ENCODE measurements at places on chromosomes 6 and 20.
A peak's percentile ranks its signal among the peaks of the same experiment; 100 is the strongest.

GRCh38 chr6:3566812-3567211 is 110.0 kb upstream of the SLC22A23 start:
- DNase-seq: no peak

GRCh38 chr6:108142240-108142639 is 23.6 kb upstream of the NR2E1 start:
- DNase-seq: no peak

DNA sequence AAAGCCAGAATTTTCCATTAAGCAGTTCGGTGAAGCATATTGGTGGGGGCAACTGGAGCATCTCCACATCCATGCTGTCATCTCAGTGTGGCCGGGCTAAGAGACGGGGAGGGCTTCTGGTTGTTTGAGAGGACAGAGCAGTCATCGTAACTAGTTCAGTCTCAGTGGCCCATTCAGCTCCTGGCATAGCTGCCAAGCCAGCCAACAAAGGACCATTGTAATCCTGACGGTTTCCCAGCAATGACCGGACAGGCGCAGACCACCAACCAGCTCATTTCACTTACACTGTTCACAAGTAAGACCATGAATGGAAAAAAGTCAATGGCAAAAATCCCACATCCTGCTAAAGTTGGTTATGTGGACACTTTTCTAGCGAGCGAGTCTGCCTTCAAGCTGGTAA is 14.9 kb upstream of the HDDC2 start:
- no peak for DNase-seq

- DNase-seq: no peak
These were observed 381.6 kb downstream of the GJA1 start for GRCh38 chr6:121816906-121817540.

GRCh38 chr6:26514984-26515383 is 14.9 kb downstream of the BTN1A1 start:
- no peak for DNase-seq

GRCh38 chr20:51129147-51129776 is 106.4 kb upstream of the KCNG1 start:
- no peak for DNase-seq

- DNase-seq: no peak
These were observed 12.2 kb upstream of the ZNF831 start for GRCh38 chr20:59151391-59151790.

- no peak for DNase-seq
These were observed 3.1 kb downstream of the ZBTB2 start for GRCh38 chr6:151388236-151388635.

GRCh38 chr6:169960003-169960344 is 208.6 kb downstream of the ERMARD start:
- DNase-seq: no peak

DNA sequence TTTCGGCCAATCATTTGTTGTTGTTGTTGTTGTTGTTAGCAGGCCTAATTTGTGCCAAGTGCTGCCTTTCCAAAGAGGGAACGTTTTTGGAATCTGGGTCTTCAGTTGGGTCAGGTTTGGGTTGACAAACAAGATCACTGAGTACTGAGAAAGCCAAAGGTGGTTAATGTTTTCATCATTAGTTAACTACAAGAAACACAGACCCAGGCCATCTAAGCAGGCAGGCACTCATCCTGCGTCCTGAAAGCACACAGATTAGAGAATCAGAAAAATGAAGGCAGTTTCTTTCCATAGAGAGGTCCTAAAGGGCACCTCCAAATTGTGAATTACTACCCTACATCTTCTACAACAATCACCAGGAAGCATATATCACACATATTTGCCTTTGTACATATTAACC is 15.1 kb upstream of the SIRPG start:
- no peak for DNase-seq

- DNase-seq: no peak
These were observed 372.7 kb downstream of the CBLN4 start for GRCh38 chr20:55632592-55632991.

GRCh38 chr6:24441599-24441904 is 38.8 kb downstream of the MRS2 start:
- no peak for DNase-seq

DNA sequence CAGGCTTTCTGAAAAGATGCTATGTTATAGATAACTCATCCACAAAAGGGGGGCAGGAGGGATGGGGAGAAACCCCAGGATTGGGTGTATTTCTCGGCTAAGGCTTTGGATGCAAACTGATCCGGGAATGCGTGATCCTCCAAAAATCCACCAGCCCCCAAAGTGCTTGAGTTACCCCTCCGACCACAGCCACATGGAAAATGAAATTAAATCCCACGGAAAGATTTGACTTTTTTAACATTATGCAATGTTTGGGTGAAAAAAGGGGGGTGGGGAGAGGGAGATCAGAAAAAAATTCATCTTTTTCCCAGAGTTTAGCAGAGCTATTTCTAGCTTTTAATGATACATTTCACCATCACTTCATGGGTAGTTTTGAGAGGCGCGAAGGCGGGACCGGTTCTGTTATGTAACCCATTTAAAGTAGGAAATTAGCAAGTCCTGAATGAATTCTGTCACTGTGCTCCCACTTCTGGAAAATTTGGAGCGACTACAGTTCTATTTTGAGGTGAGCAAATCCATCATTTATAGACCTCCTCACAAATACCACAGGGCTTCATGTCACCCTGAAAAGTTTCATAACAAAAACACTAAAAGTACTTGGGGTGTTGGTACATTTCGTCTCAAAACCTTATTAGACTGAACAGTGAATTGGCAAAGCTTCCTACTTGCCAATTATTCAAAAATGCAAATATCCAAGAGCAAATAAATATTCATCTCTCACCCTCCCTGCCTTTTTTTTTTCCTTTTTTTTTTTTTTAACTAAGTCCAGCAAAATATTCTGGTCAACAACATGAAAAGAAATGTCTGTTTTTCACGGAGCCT is 51.9 kb upstream of the NFATC2 start:
- DNase-seq: no peak

- DNase-seq: no peak
These were observed 19.8 kb downstream of the DSE start for GRCh38 chr6:116390581-116390980.

GRCh38 chr6:41446907-41447545 is 99.2 kb upstream of the FOXP4 start:
- no peak for DNase-seq

GRCh38 chr6:43123461-43124314 is 47.4 kb upstream of the SRF start:
- peak; percentile 96 for DNase-seq

DNA sequence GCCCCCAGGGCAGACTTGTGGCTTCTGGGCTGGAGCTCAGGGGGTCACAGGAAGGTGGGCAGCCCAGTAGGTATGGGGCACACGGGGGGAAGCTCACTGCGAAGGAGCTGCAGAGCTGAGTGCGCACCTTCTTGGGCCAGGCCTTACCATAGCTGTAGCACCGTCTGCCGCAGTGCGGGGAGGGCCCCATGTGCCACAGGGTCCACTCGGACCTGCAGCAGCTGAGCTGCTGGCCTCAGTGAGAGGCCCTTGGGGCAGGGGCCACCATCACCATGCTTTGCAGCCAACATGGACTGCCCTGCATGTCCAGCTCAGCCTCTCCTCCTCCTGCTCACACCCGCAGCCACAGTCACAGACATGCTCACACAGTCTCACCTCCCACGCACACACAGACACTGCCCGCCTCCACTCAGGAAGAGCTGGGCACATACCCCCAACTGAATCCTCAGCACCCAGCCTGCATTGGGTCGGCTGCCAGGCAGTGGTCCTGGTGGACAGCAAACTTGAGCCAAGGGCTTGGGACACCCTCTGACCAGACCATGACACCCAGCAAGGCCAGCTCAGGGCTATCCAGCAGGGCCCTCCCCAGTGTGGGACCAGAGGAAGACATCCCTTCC is 35.3 kb downstream of the YTHDF1 start:
- DNase-seq: no peak

- no peak for DNase-seq
These were observed 260.1 kb downstream of the BTBD3 start for GRCh38 chr20:12177657-12178293.

GRCh38 chr20:840503-840857 is 7.0 kb downstream of the FAM110A start:
- no peak for DNase-seq

GRCh38 chr6:88368071-88368787 is 202.1 kb upstream of the CNR1 start:
- DNase-seq: no peak

DNA sequence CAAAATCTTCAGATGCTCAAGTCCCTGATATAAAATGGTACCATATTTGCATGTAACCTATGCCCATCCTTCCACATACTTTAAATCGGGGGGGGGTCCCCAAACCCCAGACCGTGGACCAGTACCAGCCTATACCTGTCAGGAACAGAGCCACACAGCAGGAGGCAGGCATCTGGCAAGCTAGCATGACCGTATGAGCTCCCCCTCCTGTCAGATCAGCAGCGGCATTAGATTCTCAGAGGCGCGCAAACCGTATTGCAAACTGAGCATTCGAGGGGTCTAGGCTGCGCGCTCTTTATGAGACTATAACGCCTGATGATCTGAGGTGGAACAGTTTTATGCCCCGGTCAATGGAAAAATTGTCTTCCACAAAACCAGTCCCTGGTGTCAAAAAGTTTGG is 30.7 kb downstream of the FGD2 start:
- DNase-seq: no peak

- DNase-seq: no peak
These were observed 89.8 kb downstream of the C6orf118 start for GRCh38 chr6:165219629-165220028.

- DNase-seq: no peak
These were observed 53.2 kb downstream of the WDR27 start for GRCh38 chr6:169648617-169649016.
